Stimulated activated CD4-positive, alpha-beta T cell treated with anti-CD3 and anti-CD28 coated beads, Interleukin-15, amount 100 ng/mL, for 24 hours (primary cell): ENCODE measurements at places on chromosomes 13 and 19.

DNA sequence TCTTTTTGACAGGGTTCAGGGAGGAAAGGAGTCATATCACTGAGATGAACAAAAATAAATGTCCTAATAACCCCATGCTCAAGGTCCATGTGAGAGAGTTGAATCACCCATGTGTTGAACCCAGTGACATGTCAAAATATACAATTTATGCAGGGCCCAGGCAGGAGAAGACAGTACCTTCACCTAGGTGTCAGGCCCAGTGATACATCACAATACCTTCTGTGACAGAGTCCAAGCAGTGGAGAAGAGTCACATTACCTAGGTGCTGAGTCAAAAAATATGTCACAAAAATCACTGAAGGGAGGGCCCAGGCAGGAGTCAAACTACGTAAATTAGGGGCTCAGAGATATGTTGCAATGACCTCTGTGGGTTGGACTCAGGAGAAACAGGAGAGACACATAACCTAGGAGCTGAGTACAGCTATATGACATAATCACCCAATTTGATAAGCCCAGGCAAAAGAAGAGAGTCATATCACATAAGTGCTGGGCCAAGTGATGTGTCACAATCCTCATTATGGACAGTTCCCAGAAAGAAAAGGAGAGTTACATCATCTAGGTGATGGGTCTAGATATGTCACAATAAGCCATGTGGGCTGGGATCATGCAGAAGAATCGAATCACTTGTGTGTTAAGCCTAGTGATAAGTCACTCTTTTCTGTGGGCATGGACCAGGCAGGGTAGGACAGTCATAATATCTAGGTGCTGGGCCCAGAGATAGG lies 13.8 kb upstream of the ZNF724 start:
- DNase-seq = no peak

- DNase-seq = no peak
These were observed 188.7 kb downstream of the LHFPL6 start for GRCh38 chr13:39414339-39414738.

- DNase-seq = no peak
These were observed 58.8 kb downstream of the HSPH1 start for GRCh38 chr13:31102905-31103304.

DNA sequence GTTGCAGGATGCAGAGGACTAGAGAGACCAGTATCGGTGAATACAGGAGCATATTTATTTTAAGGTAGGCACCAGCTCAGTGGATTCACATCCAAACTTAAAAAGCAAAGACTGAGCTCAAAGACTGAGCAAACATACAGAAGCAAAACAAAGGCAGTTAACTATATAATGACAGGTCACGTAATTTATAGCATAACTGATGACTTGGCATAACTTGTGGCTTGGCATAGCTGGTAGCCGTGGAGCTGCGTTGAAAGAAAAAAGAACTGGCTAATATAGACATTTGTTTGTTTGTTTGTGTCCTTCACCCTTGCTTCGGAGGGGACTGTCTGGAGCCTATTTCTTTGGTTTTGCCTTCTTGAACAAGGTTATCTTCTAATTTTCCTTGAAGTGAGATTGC lies 33.7 kb downstream of the ZNF493 start:
- no peak for DNase-seq

- DNase-seq = no peak
These were observed 40.8 kb downstream of the ZSWIM4 start for GRCh38 chr19:13835791-13836723.

- peak; percentile 52 for DNase-seq
These were observed 19.6 kb upstream of the B3GNT3 start for GRCh38 chr19:17775245-17775927.

DNA sequence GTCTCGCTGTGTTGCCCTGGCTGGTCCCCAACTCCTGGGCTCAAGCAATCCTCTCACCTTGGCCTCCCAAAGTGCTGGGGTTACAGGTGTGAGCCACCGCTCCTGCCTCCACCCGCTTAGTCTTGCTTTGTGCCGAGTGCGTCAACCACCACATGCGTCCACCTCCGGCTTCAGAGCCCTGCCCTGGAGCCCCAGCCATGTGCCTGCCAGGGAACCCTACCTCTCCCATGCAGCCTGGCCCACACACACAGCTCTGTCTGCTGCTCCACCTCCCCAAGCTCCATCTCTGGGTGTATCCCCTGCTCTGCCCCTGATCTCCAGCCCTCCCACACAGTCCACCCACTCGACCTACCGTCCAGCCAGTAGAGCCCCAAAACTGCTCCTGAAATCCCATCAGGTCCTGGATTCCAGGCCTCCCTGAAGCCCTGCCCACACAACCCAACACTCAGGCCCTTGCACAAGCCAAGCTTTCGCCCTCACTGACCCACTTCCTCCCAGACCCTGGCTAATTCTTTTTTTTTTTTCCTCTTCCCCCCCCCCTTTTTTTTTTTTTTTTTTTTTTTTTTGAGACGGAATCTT lies 9.6 kb downstream of the CYP2F1 start:
- DNase-seq = no peak

GRCh38 chr19:47994209-47994802 lies at the start of gene ELSPBP1:
Gene ELSPBP1 (plus strand): TSS chr19:47994632. CDS start chr19:48008668, 14,036 bp downstream.
- DNase-seq = no peak

GRCh38 chr13:99051768-99052455 lies 74.0 kb upstream of the DOCK9 start:
- no peak for DNase-seq

- DNase-seq = no peak
These were observed 310.4 kb downstream of the SPRY2 start for GRCh38 chr13:80030491-80030890.

DNA sequence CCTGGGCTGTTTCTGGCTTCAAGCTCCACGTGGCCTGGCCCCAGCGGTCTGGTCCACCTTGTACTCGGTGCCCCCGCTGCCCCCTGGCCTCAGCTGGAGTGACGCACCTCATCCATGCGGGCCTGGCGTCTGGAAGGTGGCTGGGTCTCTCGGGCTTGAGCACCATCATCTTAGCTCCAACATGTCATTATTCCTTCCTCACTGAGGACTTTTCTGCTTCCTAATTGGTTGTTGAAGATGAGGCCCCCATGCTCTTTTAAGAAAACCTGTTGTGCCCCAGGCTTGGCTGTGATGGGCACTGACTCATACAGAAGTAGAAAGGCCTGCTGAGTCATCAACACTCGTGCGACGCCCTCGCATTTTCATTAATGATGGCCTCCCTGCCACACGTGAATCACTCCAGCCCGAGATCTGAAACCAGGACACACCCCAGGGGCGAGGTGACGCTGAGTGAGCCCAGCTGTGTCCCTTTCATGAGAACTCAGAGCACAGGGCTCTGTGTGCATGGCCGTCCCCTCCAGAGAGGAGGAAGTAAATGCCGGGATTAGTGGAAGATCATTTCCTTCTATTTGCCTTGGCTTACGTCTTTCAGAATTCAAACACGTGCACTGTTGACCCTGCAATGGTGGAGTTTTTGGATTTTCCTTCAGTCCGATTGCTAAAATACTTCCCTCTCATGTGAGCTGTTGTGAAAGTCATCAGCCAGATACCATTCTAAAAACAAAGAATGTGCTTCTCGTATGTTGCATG lies 14.0 kb upstream of the GJA3 start:
- peak; percentile 86 for DNase-seq

DNA sequence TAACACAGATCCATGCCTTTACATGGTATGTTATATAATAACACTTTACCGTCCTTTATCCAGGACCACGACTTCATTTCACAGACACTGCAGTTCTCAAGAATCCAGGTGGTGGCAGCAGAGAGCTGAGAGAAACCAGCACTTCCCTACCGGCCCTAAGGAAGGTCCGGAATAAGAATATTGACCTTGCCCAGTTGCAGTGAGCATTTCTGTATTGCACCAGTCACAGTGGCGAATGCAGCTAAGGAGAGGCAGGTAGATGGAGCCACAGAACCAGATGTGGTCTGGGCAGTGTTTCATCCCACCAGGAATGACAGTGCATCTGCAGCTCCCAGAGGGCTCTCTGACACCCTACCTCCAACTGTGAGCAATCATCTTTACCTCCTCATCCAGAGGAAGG lies 44.6 kb downstream of the ZNF787 start:
- DNase-seq = peak; percentile 56

DNA sequence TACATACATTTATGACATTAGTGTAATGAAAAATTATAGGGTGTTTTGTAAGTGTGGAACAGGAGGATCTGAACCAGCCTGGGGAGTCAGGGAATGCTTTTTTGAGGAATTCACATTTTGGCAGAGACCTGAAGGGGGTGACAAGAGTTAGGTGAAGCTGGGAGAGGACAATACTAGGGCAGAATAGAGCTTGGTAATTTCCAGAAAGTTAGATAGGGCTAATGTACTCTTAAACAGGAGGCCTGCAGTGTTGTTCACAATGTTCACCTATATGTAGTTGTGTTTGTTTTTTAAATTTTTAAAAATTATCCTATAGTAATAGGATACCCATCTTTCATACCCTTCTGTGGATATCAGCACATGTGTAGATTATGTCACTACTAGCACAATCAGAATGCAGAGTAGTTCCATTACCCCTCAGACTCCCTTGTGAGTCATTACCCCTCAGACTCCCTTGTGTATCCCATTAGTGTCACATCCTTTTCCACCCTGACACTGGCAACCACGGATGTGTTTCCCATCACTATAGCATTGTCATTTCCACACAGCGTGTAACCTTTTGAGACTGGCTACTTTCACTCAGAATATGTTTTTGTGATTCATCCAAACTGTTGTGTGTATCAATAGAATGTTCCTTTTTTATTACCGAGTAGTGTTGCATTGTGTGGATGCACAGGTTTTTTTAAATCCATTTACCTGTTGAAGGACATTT lies 43.1 kb downstream of the PCCA start:
- DNase-seq = peak; percentile 62

DNA sequence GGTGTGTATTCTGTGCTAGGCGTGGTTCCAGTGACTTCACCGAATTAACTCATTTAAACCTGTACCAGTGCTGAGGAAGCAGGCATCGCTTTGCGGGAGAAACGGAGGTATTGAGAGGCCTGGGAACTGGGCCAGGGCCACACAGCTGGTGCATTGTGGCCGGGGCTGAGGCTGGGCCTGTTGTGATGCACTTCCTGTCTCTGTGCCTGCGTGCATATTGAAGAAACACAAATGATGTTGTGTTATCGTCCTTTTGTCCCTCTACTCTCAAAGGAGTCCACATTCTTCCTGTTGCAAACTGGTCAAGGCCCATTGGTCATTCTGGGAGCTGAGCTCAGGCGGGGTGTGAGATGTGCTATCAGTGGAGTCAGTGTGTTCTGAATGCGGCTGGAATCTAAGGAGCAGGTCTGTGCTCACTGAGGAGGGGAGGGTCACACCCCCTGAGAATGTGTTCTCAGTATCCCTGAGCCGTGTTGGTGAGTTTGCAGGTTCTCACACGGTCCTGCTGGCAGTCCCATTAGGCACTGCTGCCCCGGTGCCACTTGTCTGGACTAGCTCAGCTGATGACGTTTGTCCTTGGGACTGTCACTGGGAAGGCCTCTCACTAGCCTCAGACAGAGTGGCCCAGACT lies 62.1 kb downstream of the ARHGEF7 start:
- DNase-seq = peak; percentile 48

- DNase-seq = no peak
These were observed 46.8 kb downstream of the FAM124A start for GRCh38 chr13:51269039-51269438.

- DNase-seq = peak; percentile 97
These were observed 7.3 kb downstream of the MRPL4 start for GRCh38 chr19:10259162-10259905.

DNA sequence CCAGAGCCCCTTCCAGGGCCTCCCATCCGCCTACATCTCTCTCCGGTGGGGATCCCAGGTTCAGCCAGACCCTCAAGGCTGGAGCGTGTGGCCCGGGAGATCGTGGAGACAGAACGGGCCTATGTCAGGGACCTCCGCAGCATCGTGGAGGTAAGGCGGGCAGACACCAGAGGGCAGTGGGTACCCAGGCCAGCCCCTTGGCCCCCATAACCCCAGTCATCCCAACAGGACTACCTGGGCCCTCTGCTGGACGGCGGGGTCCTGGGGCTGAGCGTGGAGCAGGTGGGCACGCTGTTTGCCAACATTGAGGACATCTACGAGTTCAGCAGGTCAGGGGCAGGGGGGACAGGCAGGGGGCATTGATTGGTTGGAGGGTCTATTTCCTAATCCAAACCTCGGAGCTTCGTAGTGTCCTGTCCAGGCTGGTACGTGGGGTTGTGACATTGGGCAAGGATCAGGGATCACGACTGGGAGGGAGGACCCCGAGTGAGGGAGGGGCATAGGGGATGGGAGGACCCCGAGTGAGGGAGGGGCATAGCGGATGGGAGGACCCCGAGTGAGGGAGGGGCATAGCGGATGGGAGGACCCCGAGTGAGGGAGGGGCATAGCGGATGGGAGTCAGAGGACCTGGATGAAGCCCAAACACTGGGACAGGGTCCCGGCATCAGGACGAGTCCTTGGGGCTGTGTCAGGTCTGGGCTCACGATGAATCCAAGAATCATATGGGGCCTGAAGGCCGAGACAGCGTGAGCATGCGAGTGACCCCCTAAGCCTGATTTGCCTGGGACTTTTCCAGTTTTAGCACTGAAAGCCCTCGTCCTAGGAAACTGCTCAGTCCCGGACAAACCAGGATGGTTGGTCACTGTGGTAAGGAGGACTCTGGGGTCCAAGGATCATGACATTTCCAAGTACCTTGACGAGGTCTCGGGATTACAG lies 2.9 kb downstream of the PLEKHG2 start:
- DNase-seq = no peak

- peak; percentile 92 for DNase-seq
These were observed 1.4 kb upstream of the ICAM1 start for GRCh38 chr19:10269333-10270179.

DNA sequence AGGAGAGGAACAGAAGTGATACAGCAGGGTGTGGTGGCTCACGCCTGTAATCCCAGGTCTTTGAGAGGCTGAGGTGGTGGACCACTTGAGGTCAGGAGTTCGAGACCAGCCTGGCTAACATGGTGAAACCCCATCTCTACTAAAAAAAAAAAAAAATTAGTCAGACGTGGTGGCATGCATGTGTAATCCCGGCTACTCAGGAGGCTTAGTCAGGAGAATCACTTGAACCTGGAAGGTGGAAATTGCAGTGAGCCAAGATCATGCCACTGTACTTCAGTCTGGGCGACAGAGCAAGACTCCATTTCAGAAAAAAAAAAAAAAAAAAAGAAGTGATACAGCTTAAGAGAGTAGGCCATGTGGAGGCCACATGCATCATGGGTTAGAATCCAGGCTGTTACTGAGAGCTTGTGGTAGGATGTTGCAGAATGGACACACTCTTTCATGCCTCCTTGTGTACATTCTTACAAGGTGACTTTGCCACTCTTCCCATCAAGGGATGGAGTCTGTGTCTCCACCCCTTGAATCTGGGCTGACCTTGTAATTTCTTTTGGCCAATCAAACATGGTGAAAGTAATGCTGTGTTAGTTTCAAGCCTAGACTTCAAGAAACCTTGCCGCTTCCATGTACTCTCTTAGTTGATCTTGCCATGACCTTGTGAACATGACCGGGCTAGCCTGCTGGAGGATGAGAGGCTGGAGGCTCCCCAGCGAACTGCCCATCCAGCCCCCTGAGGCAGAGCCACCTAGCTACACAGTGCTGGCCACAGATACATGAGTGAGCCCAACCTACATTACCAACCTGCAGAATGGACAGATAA lies 12.3 kb downstream of the FAM187B start:
- no peak for DNase-seq
